ENCODE measurements at places on chromosomes 3 and 15.

DNA sequence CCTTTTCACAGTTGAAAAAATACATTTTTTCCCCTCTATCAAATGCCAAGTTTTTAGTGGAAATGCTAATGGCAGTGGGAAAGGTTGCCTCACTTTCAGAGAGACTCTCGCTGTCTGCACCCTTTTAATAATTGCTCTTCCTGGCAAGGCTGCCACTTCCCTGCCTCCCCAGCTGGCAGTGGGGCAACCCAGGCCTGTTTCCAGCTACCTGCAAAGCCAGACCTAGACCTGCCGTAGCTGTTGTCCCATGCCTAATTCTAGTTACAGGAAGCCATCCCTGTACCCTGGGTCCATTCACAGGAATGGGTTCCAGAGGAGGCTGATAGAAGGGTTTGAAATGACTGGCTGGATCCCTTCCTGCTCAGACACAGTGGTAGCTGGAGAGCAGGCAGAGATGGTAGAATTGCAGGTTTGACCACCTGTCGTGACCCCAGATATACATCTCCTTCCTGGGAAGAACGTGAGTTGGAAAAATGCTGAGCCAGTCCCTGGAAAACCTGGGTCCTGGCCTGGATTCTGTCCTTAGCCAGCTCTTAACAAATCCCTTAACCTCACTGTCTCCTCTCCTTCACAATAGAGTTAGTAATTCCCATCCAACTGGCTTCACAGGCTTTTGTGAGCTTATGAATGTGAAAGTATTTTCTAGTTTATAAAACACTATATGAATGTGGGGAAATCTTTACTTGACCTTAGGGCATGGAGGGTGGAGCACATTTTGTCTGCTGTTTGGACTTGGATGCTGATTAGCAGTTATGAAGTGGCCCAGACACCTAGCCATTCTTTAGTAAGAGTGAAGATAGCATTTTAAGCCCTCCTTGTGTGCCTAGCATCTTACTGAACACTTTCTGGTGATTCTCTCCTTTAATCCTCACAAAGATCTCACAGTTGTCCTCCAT, 12.9 kb upstream of the ALPK3 start:
- no peak for DNase-seq

DNA sequence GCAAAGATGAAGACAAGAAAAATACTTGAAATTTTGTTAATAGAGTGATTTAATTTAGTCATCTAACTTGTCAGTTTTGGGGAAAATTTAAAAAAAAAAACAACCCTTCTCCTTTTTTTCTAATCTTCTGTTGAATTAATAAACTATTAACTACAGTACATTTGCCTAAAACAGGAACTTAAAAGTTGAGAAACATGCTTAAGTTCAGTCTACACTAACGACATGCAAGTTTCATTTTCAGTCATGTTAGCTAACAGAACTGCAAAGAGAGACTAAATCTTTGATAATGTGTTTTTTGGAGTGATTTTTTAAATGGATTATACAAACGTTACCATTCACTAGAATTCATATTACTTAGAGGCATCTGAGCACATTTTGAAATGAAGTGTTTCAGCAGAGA, 71.9 kb upstream of the MBNL1 start:
- DNase-seq = no peak

- no peak for DNase-seq
These were observed 3.3 kb downstream of the HES1 start for GRCh38 chr3:194139071-194139813.

DNA sequence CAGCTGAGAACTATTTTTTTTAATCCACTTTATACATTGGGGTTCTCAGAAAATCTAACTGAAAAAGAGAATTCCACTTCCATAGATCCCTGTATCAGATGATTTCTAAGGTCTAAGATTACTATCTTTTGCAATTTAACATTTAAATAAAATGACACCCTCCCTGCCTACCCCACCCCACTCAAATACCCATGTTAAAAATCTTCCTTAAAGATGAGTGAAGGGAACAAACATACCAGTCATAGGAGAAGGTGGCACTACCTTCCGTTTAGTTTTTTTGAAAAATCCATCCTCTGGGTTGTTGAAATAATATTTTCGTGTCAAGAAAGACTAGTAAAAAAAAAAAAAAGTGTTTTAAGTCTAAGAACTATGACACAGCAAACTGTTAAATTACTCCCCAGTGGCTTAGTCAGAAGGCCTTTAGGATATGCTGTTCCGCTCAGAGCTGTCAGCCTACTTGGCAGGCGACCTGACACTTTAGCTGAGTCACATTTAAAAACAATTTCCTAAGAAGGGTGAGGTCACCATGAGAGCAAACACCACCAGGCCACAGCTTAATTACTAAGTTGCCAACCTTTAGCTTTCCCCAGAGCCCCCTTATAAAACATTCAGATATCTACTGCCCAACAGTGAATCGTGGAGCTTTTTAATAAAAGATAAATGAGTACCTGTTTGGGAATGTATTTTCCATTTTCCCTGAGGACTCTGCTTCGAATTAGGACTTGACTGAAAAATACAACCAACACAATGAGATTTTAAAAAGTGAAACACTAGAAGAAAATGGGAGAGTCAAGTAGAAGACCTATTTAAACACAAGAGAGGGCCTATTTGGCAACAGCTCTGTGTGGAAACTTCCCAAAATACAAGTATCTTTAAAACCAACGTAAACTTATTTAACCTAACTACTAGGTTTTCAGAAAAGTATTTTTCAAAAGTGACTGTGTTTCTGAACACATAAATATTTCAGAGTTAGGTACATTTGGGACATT, 9.6 kb downstream of the EMC3 start:
- no peak for DNase-seq

GRCh38 chr3:20074226-20075063, 34.2 kb downstream of the KAT2B start:
- DNase-seq = no peak

DNA sequence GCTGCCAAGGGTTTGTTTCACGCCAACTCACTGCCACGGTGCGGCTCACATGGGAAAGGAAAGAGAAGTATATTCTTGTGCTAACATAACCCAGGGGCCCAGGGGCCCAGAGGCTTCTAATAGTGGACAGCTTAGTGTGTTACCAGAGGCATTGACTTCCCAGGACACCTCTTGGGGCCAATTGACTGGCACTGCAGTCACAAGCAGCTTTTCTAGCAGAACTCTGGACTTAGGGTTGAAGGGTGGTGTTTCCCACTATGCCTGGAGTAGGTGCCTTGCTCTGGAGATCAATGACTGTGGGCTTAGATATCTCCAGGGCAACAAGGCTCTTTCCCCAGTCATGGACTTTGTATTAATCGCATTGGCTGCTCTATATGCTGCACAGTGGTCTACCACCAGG, 172.7 kb upstream of the KBTBD8 start:
- no peak for DNase-seq

DNA sequence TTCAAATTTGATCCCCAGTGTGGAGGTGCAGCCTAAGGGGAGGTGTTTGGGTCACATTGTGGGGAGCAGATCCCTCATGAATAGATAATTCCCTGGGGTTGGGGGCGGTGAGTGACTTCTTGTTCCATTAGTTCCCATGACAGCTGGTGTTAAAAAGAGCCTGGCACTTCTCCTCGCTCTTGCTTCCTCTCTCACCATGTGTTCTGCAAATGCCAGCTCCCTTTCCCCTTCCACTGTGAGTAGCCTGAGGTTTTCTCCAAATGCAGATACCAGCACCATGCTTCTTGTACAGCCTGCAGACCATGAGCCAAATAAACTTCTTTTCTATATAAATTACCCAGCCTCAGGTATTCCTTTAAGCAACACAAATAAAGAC, 23.1 kb downstream of the RIOX2 start:
- no peak for DNase-seq

DNA sequence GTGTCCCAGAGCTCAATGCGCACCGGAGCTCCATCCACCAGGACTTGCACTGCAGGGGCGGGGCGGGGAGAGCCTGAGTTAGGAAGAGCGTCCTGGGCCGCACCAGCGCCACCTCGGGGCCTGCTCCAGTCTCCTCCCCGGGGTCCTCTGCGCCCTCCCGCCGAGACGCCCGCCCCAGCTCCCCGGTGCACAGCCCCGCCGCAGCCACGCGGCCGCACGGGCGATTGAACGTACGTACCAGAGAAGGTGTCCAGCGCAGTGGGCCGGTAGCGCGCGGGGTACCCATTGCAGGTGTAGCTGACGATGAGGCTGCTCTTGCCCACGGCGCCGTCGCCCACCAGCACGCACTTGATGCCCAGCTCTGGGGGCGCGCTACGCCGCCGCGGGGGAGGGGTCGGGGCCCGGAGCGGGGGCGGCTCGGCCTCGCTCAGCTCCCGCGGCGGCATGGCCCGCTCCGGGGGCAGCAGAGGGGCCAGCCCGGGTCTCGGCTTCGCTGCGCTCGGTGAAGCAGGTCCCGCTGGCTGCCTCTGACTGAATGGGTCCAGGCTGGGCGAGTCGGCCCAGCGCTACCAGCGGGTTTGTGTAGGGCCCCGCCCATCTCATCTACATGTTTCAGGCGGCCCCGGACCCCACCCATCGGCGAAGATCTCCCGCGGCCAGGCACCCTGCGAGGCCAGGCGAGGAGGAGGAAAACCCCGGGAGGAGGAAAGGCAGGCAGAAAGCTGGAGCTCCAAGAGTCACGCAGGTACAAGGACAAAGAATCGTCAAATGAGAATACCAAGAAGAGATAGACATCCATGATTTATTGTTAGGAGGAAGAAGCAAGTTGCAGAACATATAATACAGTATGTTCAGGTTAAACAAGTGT, at the start of gene RHOV:
Gene RHOV, minus strand, starts transcription at position 541 of the 868 bp plus-strand sequence. Its CDS starts 95 bp downstream, at position 446.
- DNase-seq = peak; percentile 26

DNA sequence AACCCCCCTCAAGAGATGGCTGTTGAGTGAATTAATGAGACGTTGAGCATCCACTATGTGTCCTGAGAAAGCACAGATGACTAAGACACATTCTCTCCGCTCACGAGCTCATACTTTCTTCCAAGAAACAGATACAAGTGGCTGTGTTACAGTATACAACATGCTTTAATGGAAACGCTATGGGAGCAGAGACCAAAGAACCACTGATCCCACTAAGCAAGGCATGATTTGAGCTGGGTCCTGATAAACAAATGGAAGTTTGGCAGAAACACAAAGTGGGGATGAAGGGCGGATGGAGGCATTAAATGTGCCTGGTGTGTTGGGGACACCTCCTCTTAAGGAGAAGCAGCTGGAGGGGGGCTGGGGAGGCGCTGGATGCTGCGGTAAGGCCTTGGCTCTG, 129.4 kb downstream of the UACA start:
- no peak for DNase-seq

DNA sequence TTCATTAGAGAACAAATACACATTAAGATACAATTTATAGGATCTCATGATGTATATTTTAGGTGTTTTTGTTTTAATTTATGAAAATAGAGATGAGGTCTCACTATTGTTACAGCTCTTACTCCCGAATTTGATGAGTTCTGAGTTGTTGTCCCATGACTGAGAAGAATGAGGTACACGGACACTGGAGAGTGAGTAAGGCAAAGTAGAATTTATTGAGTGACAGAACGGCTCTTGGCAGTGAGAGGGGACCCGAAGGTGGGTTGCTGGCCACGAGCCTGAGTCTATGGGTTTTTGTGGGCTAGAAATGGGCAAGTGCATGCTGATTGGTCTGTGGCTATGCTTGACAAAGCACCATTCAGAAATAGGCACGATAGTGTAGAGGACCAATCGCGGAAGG, 3.1 kb upstream of the RNF168 start:
- DNase-seq = no peak

Data from activated CD4-positive, alpha-beta T cell treated with anti-CD3 and anti-CD28 coated beads, Interleukin-2, amount 50 U/mL, for 4 hours (primary cell).